ENCODE measurements at places on chromosomes 7 and 10.

GRCh38 chr7:137878333-137878961 lies 31.7 kb upstream of the DGKI start:
- DNase-seq, result peak; percentile 66

- no peak for DNase-seq
Measured at GRCh38 chr7:16719699-16720098, 33.9 kb upstream of the TSPAN13 start.

DNA sequence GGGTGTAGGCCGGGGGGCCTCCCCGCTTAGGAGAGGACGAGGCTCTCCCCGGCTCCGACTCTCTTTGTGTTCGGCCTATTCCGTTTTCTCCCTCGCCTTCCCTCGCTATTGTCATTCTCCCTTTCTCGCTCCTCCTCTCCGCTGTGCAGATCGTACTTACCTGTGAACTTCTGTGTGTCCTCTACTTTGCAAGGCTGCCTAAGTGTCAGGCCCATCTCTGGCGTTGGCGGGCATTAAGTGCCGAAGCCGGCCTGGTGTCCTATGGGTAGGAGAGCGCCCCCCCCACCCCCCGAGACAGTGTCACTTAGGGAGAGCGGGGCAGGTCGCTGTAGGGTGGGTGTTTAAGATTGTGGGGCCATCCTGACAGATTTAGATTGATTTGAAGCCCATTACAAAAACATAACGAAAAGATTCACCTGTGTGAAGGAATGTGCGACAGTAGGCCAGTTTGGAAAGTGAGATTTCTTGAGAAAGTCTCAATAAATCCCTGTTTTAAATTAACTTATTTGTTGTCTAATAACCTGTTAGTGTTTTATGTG lies 579 bp downstream of the RBM33 start:
- DNase-seq, result peak; percentile 32

- DNase-seq, result no peak
Measured at GRCh38 chr10:34464000-34464399, 351.1 kb downstream of the PARD3 start.

DNA sequence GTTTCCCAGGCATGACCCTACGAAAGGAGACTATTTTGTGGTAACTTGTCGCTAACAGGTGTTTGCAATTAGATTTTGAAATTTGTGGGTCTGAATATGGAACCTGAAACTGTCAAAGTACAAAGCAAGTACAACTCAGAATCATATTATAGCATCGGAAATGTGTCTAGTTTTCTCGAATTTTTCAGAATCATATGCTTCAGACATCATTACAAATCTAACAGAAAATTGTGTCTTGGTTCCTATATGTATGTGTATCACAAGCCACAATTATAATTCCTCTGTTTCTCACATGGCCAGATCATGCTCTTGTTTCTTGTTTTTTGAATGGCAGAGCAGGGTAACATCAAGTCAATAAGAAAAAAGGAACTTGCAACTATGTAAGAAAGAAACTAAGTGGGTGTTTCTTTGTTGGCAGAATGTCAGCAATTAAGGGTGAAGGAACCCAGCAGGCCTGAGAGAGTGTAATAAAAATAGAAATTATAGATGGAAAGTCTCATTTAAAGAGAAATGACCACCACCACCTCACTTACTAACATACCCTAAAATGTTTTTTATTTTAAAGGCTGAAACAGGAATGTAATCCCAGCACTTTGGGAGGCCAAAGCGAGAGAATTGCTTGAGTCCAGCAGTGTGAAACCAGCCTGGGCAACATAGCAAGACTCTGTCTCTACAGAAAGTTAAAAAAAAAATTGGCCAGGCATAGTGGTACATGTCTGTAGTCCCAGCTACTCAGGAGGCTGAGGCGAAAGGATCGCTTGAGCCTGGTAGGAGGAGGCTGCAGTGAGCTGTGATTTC lies 51.3 kb downstream of the PRTFDC1 start:
- no peak for DNase-seq

- DNase-seq, result peak; percentile 17
Measured at GRCh38 chr7:98294798-98295382, 13.4 kb downstream of the BRI3 start.
